ENCODE measurements at places on chromosomes 7 and 10.

- no peak for ATAC-seq
These were observed 837 bp downstream of the SLC29A3 start for GRCh38 chr10:71319800-71320392.

GRCh38 chr7:17640730-17641377 lies 299.4 kb downstream of the SNX13 start:
- ATAC-seq: no peak

GRCh38 chr10:65827359-65827758 lies 1098.5 kb upstream of the LRRTM3 start:
- no peak for ATAC-seq

- ATAC-seq: no peak
These were observed 79.1 kb upstream of the BTBD16 start for GRCh38 chr10:122191936-122192541.

GRCh38 chr7:106425017-106425719 lies 140.4 kb upstream of the NAMPT start:
- ATAC-seq: peak; percentile 91

GRCh38 chr10:118153287-118153686 lies 106.5 kb upstream of the RAB11FIP2 start:
- no peak for ATAC-seq

Data from stimulated activated memory B cell treated with anti-CD40 and anti-IgM and Interleukin-4, amounts not matched to agents 10 μg/mL and 1 μg/mL and 100 μg/mL, for 72 hours (primary cell).